ENCODE measurements at places on chromosomes 2 and 18.

GRCh38 chr2:113750385-113750784, 6.1 kb downstream of the SLC35F5 start:
- DNase-seq: no peak

GRCh38 chr2:176742271-176742670, 470.3 kb upstream of the HNRNPA3 start:
- no peak for DNase-seq

GRCh38 chr2:69997015-69997830, 35.8 kb upstream of the ASPRV1 start:
- DNase-seq: peak; percentile 99

GRCh38 chr2:65344689-65345088, 87.7 kb downstream of the SPRED2 start:
- DNase-seq: no peak

GRCh38 chr18:43382641-43383403, 105.5 kb upstream of the SYT4 start:
- no peak for DNase-seq

- peak; percentile 58 for DNase-seq
Observed at GRCh38 chr2:208265371-208265800, 669 bp upstream of the PIKFYVE start.

All from epithelial cell of esophagus (primary cell).